ENCODE measurements at places on chromosomes 1 and 21.

- DNase-seq = no peak
These were observed 7.6 kb downstream of the GPA33 start for GRCh38 chr1:167082511-167083027.

GRCh38 chr1:30887485-30888315 is 20.9 kb downstream of the SDC3 start:
- no peak for DNase-seq

GRCh38 chr1:11483581-11484320 is 4.8 kb downstream of the DISP3 start:
- DNase-seq = no peak

DNA sequence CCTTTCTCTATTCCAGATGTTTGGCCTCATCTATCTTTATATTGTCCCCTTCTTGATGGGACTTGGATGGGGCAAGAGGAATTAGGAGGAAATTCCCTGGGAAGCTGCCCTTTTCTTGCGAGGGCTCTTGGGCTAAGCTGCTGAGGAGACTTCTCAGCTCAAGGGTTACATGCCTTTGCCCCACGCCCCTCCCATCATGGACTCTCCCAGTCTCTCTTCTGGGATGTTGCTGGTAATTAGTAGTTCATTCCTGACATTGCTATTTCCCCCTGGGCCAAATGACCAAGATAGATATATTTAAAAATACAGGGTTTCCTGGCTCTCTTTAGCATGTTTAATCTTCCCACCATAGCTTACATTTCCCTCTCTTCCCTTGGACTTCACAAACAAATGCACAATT is 90.6 kb upstream of the RALGPS2 start:
- no peak for DNase-seq

DNA sequence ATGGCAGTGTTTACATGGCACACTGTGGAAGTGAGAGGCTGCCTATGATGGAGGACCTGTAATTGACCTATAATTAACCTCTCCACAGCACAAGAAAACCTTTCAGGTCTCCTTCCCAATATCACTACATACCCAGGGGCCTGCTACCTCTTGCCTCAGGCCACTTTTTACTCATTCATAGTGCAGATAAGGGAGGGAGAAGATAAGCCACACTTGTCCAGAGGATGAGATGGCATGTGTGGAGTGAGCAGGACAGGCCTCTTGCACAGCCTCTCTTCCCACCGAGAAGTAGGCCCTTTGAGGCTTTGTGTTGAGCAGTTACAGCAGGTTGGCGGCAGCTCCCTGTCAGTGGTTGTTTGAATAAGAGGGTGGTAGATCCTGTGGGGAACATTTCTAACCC is 31.1 kb upstream of the IKBKE start:
- DNase-seq = no peak

DNA sequence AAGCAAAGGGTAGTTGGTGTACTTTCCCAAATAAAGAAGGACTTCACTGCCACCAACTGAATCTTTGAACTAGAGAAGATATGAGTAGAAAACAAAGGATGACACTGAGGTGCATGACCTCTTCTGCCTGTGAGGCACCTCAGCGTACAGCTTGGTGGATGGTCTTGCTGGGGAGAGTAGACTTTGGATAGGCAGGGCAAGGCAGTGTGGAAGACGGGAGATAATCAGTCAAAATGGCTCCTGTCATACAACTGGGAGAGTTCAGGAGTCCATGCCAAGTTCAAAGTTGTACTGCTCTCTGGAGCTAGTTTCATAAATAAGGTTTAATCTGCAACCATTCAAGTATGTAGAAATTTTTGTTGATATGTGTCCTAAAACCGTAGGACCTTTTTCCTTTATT is 143.4 kb downstream of the BARHL2 start:
- no peak for DNase-seq

DNA sequence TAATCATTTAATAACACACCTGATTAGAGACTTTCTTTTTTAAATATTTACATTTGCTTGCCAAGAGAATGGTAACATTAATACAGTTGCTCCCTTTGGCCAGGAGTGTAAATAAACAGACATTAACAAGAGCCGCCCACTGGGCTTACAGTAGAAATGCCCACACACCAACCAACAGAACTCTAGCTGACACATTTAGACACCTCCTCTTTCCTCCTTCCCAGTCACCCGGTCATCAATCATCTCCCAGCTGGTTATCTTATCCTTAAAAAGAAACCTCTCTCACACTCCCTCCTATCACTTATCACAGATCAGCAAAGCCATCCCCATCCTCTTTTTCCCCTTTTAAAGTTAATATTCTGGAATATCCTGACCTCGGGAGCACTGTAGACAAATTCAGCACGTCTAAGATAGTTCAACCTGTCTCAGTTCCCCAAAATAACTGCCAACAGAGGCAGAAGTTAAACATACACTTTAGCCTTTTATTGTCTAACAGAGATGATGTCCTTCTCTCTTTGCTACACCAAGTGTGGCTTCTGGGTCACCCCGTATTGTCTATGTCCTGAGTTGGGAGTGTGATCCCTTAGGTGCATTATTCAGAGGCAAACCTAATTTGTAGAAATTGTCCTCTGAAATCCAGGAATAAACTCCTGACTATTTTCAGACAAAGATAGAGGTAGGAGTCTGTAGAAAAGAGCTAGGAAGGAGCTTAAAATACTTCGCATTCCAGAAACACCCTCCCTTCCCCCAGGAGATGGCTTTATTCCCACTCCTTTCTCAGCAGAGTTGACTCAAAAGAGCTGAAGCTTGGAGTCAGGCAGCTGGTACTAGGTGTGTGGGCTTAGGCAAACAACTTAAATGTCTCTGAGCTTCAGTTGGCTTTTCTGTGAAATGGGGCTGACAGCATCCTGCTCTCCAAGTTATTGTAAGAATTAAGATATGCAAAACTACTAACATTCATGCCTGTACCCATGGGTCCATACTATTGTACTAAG is 8.8 kb downstream of the MYCL start:
- no peak for DNase-seq

GRCh38 chr1:15816674-15817073 is 9.2 kb upstream of the UQCRHL start:
- no peak for DNase-seq

GRCh38 chr1:180239145-180240096 is 9.4 kb downstream of the LHX4 start:
- DNase-seq = no peak

DNA sequence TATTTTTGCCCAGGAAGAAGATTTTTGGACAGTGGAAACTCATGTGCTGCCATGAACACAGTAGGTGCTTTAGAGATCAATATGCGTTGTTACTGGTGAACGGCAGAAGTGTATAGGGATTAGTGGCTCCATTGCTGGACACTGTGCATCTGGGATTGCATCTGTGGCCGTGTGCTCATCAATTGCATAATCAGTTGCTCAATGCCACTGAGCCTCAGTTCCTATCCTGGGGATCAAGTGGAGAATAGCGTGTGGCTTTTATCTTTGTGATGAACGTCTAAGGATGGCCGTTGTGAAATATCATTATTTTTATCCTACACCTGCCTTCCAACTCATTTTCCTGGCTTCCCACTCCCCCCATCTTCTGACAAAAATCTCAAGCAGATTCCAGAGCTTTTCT is 5.4 kb downstream of the TNN start:
- no peak for DNase-seq

DNA sequence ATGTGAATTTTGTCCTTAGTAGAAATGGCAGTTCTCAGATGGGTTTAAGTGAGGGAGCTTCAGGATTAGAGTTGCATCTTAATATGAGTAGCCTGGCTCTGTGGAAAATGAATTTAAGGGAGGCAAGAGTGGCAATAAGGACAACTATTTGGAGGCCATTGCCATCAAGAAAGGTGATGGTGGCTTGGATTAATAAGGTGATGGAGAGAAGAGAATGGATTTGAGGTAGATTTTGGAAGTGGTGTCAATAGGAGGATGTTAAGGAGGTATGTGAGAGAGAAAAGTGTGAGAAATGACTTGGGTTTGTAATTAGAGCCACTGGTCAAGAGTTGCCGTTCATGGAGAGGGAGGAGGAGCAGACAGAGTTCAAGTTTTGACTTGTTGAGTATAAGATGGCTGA is 16.3 kb downstream of the CLIC4 start:
- no peak for DNase-seq

- DNase-seq = no peak
These were observed 152.2 kb downstream of the SIPA1L2 start for GRCh38 chr1:232477728-232478127.

- peak; percentile 13 for DNase-seq
These were observed 2.3 kb downstream of the TRIM46 start for GRCh38 chr1:155175927-155176371.

DNA sequence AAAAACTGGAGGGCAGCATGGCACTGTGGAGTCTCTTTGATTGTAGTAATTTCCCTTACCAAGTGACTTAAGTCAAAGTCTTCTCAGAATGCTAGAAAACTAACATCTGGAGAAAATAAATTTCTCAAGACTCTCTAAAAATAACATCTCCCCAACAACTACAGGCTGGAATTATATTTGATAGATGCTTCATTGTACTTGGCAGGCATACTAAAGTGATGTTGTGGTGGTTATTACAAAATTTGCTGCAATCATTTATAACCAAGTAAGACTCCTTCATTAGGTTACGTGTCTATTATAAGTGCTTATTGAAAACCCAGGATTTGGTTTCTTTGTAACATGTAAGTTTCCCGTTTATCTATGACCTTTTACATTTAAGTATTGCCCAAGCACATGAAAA is 132.9 kb upstream of the NRIP1 start:
- no peak for DNase-seq
